ENCODE measurements at places on chromosomes 2 and 18.

DNA sequence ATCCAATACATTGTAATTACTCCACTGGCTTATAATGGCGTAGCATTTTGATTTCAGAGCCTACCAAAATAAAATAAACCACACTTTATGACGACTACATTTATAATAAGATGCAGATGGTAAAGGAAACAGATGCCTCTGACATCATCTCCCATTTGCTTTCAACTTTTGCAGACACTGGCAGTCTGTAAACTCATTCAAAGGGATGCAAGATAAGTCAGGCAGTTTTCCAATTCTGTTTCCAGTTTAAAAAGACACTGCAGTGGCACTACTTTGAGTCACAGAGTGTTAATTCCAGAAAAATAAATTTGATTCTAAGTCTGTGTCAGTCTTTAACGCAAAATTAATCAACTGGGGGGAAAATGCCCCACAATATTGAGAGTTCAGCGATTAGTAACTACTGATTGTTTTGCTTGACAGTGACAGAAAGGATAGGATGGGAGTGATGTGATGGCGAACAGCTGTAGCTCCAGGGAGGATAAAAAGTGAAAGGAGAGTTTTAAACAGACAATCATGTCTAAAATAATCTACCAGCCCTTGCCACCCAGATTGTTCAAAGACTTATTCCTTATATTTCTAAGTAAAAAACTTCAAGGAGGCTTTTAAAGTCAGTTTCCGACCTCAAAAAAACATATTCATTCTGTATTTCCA is 6.7 kb downstream of the DSEL start:
- DNase-seq, result no peak

DNA sequence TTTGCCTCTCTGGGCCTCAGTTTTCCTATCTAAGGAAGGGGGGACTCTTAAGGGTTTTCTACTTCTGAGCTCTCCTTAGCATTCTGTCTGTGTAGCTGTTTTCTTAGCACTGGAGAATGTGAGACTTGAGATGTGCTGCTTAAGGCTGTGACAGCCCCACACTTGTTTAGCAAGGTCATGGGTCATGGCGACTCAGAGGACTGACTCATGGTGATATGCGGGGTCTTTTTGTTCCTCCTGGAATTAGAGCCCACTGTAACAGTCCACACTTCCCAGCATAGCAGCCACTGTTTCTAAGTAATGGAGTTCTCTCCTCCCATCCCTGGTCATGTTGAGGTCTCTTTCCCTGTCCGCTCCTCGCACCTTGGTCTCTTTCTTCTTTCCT is 4.1 kb upstream of the LPIN1 start:
- no peak for DNase-seq

- DNase-seq, result no peak
Observed at GRCh38 chr2:33929467-33929866, 330.4 kb upstream of the FAM98A start.

DNA sequence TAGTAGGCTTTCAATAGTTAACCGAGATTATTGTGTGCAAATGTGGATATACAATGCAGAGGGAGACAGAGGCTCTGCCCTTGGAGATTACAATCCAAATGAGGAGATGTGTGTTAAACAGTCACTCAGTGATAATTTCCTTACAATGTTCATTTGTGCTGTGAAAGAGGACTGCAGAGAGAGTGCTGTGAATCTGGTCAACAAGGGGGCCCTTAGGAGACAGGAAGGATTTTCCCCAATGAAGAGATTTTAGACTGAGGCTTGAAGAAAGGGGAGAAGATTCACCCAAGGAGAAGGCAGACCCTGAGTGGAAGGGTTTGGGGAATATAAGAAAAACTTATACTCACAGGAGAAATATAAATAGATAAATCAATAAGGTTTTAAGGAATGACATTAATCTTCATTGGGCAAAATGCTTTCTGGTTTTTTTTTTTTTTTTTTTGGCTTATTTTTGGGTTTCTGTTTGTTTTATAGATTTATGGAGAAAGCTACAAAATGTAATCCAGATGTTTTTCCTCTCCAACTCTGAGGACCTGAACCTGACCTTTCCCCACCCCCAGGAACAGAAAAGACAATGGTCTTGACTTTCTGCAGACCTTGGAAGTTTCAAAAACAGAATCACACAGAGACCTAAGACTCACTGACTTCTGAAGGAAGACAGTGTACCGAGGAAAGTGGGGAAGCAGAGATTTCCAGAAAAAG is 151.3 kb upstream of the SERPINE2 start:
- no peak for DNase-seq

- DNase-seq, result peak; percentile 11
Observed at GRCh38 chr2:35428548-35428947, 927.0 kb upstream of the CRIM1 start.

DNA sequence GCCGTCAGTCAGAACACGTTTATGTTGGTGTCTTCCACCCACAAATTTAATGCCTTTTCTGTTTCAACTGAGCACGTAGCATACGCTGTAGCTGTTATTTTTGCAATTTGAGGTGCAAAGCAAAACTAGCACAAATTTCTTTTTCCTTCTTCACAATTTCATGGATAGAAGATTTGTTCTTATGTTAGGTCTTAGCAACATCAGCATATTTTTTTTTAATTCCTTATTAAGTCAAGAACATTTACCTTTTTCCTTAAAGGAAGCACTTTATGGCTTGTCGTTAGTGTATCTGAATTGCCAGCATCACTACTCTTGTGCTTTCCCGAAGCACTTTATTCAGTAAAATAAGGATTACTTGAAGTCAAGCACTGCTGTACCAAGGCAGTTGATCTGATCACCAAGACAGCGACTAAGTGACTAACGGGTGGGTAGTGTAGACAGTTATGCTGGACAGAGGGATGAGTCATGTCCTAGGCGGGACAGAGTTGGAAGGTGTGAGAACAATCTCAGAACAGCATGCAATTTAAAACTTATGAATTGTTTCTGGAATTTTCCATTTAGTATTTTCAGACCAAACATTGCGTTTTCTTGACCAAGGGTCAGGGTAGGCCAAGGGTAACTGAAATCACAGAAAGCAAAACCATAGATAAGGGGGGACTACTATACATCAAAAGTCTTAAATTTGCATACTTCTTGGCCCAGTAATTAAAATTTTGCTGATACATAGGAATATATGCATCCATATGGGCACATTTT is 13.3 kb downstream of the BABAM2 start:
- DNase-seq, result peak; percentile 11

DNA sequence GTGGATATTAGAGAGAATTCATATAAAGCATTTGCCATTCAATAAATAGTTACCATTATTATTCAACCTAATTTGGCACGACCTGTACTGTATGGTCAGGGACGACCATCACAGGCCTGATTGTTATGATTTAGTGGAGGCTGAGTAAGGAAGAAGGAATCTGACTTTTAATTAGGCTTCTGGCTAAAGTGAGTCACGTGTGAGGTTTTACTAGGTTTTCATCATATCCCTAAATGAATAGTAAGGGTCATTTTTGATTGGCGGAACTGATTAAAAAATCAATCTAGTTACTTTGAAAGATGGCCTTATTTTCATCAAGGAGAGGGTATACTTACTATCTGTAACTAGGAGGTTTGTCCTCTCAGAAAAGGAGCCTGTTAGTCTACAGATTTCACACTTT is 143.4 kb downstream of the ADCYAP1 start:
- no peak for DNase-seq

DNA sequence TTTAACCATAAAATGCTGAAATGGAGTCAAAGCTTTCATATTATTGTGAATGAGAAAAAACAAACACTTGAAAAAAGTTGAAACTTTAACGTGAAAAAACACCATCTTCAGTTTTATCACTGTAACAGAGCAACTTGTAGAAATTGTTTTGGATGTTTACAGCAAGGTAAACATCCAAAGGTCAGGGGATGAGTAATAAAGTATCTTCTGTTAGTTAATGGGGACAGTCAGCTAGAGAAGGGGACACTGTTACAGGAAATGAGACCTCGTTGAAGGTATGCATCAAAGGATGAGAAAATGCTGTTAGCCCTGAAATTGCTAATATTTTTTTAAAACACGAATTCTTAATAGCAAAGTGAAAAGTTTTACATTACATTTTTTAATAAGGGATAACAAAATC is 2.9 kb downstream of the RHBDD1 start:
- DNase-seq, result no peak

DNA sequence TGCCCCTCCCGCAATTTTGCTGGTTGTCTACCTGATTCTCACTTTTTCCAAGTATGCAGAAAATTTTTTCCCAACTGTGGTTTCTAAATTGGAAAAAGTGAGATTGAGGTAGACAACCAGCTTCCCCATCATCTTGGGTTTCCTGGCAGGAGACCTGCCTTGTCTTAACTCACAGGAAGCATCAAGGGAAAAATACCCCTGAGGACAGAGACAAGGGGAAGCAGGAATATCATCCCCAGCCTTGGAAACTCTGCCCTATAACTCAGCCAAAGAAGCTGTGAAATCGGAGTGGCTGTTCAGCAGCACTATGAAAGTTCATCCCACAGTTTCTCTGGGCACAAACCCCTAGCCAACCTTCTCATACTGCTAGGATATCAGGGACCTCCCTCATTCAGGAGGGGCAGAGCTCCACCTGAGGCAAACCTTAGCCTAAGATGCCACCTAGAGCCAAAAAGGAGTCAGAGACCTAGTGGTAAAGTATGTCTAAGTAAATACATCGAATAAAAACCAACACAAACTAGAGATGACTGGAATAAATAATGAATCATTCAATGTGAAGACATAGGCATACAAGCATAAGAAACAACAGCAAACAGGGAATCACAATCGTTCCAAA is 68.2 kb downstream of the ZSWIM2 start:
- DNase-seq, result no peak

- DNase-seq, result no peak
Observed at GRCh38 chr2:99974682-99975375, 167.6 kb downstream of the AFF3 start.

DNA sequence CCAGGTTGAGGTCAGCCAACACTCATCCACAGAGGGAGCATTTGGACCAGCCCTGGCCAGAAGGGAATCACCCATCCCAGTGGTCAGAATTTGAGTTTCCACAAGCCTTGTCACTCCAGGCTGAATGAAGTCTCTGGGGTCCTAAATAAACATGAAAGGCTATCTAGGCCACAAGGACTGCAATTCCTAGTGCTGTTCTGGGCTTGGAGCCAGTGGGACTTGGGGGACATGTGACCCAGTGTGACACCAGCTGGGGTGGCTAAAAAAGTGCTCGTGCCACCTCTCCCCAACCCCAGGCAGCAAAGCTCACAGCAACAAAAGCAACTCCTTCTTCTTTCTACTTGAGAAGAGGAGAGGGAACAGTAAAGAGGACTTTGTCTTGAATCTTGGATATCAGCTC is 91.7 kb downstream of the MDH1 start:
- no peak for DNase-seq

DNA sequence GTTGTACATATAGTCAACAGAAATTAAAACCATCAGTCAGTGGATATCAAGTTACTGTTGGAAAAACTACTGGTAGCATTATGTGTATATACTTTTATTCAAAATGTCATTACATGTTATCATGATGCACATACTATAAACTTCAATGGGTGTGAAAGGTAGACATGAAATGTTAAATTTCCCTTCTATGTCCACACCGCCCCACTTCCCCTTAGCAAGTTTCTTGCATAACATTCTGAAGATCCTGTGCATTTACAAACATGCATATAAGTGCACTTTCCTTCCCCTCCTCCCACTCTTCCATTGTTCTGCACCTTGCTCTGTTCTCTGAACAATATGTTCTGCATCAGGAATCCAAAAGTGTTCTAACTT is 16.6 kb upstream of the HK2 start:
- no peak for DNase-seq

DNA sequence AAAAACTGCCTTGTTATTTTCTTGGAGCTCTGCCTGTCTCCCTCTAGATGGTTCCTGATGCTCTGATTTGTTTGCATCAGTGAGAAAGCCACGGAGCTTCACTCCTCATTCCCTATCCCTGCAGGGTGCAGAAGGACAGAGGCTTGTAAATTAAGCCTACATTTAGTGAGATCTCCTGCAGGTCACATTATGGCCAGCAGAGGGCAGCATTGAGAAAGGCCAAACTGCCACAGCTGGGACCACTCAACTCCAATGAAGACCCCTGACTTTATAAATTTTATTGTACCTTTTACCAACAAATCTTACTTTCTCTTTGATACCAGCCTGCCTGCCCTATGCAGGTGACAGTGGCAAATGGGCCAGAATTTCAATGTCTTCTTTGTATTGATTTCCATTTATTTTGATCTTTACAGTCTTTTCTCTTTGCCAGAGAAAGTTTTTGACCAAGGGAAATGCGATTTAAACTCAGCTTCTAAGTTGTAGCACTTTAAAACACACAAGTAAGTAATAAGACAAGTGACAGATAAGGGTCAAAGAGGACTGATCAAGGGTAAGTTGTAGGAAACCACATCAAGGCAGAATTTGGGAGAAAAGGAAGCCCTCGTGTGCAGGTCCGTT is 1029.1 kb upstream of the KLHL29 start:
- DNase-seq, result peak; percentile 18

GRCh38 chr2:45332094-45332493 is 279.0 kb downstream of the SRBD1 start:
- no peak for DNase-seq

DNA sequence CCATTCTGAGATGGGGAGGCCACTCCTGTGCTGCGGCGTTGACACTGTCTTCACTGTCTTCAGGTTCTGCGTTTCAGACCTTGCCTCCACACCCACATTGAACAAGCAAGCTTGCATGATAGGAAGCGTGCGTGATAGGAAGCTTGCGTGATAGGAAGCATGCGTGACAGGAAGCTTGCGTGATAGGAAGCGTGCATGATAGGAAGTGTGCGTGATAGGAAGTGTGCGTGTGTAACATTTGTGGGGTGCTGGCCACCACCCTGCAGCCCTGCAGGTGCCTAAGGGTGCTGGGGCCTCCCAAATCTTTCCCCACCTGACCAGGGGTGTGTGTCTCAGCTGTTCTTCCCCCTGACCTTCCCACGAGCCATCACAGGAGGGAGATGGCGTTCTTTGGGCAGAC is 25.3 kb downstream of the TSHZ1 start:
- DNase-seq, result no peak

DNA sequence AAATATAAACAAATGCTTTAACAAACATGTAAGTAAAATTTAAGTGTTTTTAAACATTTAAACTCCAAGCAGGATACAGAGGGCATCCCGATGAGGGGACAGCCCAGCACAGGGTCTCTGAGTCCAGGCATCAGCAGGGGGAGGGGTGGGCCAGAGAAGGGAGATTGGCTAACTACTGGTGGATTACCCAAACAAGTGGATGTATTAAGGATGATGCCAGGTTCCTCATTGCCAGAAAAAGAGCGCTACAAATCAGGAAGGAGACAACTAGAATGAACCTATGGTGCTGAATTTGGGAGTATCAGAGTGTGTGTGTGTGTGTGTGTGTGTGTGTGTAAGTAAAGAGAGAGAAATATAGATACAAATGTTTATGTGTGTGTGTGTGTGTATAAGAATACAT is 162.0 kb upstream of the RMP24 start:
- no peak for DNase-seq

DNA sequence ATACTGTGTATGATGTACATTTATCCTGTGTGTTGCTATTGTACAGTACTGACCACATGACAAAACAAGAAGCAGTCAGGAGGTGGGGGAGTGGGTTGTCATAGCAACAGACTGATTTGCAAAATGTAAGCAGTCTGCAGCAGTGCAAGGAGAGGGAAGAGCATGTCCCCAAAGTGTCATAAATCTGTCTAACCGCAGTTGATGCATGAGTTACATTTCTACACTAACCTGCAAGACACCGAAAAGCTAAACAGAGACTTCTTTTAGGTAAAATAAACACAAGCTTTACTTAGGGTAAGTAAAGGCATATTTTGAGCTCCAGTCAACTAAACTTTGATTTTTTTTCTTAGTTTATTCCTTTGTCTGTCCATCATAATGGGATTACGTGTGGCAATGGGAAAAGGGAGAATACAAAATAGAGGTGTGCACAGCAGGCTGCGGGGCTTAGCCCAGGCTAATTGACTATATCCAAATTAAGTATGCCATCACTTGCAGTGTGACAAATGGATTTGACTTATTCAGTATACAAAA is 134.5 kb downstream of the MEIS1 start:
- DNase-seq, result no peak
